ENCODE measurements at places on chromosomes 5 and 9.
A peak's percentile ranks its signal among the peaks of the same experiment; 100 is the strongest.

GRCh38 chr9:96177005-96177718 lies 124.8 kb downstream of the HSD17B3 start:
- DNase-seq = no peak

DNA sequence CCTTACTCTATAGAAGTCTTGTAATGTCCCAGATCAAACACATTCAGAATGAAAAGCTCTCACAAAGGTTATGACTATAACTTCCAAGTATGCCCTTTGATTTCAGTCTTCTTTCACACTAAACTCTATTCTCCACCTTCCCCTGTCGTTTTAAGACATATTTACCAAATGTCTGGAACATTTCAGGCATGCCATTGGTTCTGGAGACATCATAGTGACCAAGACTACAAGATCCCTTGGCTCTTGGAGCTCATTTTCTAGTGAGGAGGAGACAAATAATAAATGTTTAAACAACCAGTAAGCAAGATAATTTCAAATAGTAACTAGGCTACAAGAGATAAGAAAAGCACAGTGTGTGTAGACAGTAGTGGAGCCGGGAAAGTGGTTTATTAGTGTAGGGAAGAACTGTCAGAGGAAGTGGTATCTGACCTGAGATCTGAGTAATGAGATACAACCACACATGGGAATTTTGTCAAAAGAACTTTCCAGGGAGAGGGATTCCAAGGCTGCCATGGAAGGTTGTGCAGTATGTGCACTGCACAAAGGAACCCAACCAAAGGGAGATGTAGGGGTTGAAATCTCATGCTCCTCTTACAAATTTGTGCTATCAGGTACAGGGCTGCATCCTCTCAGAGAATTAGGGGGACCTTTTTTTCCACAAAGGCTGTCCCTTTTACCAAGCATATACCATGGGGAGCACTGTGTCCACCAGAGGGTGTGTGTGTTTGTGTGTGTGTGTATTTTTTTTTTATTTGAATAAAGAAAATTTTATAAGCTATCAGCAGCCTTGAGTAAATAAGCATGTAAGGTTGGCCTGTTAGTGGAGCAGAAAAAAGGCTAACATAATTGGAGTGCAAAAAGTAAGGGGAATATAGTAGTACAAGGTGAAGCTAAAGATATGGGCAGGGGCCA lies 1279.1 kb upstream of the WWC1 start:
- no peak for DNase-seq

- peak; percentile 44 for DNase-seq
These were observed 43.0 kb downstream of the STRBP start for GRCh38 chr9:123225374-123225813.

DNA sequence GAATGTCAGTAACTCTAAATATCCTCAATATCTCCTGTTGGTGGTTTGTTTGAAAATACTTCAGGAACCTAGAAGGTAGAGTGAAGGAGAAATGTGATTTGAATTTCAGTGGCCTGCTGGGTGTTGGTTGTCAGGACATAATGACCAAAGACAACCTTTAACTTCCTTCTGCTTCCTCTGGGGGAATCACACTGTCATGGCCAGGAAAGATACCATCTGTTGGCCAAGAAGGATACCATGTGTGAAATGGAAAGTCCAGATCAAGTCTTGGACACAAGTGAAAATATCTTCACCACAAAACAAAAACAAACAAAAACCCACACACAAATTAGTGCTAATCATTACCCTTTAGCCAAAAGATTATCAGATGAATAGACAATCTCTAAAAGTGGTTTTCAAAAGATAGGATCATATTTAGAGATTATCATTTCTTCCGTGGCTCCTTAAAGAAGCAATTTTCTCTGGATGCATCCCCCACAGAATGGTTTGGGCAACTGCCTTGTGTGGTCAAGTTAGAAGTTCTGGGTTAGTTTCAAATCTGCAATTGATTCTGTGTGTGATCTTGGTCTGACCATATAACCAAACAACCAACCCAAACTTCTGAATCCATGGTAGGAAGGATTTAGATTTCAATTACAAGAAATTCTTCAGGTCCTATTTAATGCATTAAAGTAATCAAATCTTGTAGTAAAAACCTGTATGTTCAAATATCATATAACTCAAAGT lies 1.6 kb downstream of the C1QTNF3 start:
- no peak for DNase-seq

- no peak for DNase-seq
These were observed 52.4 kb downstream of the FSD1L start for GRCh38 chr9:105500108-105500766.

DNA sequence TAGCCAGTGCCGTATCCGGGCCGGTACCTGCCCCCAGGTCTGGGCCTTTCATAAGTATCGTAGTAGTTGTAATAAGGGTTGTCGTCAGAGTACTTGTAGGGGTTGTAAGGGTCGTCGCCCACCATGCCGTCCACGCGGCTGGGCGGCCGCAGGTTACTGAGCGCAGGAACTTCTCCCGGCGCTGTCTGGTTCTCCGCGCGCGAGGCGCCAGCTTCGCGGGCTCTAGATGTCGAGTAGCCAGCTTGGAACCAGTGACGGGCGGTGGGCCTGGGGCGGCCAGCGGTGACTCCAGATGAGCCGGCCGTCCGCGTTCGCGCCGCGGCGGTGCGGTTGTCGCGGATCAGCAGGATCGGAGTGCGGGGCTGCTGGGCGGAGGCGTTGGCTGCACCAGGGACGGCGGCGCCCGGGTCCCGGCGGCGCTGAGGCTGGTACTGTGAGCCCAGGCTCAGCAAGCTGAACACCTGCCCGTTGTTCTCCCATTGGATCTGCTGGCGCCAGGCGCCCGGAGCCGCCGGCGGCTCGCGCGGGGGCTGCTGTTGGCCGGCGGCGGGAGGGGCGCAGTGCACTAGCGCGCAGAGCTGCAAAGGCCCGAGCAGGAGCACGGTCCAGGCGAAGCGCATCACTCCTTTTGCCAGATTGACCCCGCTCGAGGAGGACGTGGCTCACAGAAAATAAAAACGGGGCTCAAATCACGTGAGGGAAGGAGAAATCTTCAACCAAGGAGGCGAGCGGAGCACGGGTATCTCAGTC lies 518 bp downstream of the LOX start:
- no peak for DNase-seq

GRCh38 chr5:179865491-179866240 lies 7.0 kb upstream of the MRNIP start:
- DNase-seq = no peak

DNA sequence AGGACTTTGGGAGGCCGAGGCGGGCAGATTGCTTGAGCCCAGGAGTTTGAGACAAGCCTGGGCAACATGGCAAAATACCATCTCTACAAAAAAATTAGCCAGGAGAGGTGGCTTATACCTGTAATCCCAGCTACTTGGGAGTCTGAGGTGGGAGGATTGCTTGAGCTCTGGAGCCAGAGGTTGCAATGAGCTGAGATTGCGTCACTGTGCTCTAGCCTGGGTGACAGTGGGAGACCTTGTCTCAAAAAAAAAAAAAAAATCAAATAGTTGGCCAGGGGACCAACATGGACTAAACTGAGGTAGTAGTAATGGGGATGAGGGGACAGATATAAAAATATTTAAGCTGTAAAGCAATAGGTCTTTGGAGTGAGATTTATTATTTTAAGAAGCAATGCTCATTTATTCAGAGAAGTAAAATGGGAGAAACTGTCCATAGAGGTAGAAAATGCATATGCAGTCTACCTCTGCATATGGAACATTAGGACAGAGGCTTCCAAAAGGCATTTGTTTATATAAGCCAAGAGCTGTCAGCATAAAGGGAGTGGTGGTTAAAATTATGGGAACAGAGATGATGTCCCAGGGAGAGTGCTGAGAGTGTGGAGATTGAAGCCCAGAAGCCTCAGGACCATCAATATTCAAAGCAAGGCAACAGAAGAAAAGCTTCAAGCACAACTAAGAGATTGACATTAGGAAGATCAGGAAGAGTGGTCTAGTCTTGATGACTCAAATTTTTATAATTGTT lies 98.1 kb downstream of the UBE2R2 start:
- no peak for DNase-seq

GRCh38 chr9:106913276-106913675 lies 50.3 kb downstream of the ZNF462 start:
- DNase-seq = no peak

DNA sequence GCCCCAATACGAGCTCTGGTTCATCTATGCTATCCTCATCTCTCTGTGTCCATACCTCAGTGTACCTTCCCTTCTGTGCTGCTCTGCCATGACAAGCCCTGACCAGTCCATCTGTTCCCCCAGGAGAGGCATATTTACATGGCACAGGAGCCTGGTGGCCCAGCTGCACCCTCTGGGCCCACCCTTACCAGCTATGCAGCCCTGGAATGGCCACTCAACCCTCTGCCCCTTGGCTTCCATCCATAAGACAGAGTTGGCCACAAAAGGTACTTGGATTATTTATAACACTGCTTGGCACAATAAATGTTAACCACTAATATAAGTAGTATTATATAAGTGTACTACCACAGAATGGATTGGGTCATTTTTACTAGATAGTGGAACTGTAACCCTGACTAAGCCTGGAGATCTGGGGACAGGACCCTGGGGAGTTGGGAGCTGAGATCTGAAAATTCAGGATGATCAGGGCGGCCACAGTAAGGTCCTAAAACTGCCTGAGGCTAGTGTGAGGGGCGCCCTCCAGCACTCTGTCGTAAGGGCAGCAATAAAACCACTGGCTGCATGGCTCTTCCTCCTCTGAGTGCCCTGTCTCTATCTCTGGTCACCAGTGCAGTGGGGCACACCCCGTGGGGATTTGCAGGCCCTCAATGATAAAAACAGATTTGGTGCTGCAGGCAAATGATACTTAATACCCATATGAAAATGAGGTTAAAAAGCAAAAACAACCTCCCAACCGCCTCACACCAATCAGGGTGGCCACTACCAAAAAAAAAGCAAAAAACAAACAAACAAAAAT lies 65.8 kb downstream of the SEMA4D start:
- DNase-seq = no peak

DNA sequence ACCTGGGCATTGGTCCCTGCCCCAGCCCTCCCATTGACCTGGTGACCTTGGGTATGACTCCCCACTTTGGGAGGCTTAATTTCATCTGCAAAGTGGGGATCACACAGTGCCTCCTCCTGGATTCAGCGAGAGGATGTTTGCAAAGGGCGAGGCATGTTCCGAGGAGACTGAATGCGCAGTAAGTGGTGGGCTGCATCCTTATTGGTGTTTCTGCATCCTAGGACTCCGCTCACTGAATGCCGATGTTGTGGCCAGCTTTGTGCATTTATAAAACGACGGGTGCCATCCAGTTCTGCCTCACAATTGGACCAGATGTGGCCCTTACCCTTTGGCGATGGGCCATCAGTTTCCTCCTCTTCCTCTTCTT lies 23.5 kb upstream of the AIF1L start:
- no peak for DNase-seq
